B cell (primary cell): ENCODE measurements at places on chromosomes 6 and 20. TPM values are rescaled to one million over a fixed set of nuclear protein-coding genes. Genes with fewer than 3 reads are reported as not detected.

GRCh38 chr20:16674243-16674642 lies 55.6 kb upstream of the SNRPB2 start:
- no peak for DNase-seq

- no peak for DNase-seq
Measured at GRCh38 chr20:62550087-62550632, 74.4 kb upstream of the GATA5 start.

- no peak for DNase-seq
Measured at GRCh38 chr6:166687070-166687878, 60.2 kb upstream of the RPS6KA2 start.

DNA sequence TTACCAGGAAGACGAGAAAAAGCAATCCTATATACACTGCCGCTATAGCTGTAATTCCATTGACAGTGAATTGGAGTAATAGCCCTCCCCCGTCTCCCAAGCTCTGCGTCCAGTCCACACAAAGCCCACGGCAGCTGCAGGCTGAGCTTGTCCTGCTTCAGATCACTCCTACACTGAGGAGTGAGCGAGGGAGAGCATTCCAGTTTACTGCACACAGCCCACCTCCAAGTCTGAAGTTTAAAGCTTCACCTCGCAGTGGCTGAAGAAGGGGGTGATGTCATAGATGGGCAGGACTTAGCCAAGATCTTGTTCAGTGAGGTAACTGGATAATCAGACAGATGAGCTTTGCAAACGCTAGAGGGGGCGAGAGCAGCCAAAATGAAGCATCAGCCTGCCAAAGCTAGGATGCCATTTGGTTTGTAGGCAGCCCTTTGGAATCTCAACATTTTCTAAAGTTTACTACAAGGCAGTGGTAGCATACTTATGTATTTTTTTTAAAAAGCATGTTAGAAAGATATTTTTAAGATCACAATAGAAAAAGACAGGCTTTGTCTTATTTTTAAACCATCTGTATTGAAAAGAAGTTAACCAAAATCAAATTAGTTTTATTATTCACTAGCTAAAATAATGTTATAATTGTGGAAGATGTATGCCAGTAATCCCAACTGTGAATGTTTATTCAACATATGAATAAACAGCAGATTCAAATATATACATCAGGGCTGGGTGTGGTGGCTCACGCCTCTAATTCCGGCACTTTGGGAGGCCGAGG lies at the start of gene FLRT3:
FLRT3 (minus strand) TSS at position 213 of the 772 bp plus-strand sequence. CDS start 10,106 bp downstream, outside the sequence.
- peak; percentile 47 for DNase-seq

The SNAP25 gene
- not detected in 2 replicates for total RNA-seq
